CD4-positive, alpha-beta T cell (primary cell): ENCODE measurements at places on chromosomes 7 and 10.
A peak's percentile ranks its signal among the peaks of the same experiment; 100 is the strongest.

DNA sequence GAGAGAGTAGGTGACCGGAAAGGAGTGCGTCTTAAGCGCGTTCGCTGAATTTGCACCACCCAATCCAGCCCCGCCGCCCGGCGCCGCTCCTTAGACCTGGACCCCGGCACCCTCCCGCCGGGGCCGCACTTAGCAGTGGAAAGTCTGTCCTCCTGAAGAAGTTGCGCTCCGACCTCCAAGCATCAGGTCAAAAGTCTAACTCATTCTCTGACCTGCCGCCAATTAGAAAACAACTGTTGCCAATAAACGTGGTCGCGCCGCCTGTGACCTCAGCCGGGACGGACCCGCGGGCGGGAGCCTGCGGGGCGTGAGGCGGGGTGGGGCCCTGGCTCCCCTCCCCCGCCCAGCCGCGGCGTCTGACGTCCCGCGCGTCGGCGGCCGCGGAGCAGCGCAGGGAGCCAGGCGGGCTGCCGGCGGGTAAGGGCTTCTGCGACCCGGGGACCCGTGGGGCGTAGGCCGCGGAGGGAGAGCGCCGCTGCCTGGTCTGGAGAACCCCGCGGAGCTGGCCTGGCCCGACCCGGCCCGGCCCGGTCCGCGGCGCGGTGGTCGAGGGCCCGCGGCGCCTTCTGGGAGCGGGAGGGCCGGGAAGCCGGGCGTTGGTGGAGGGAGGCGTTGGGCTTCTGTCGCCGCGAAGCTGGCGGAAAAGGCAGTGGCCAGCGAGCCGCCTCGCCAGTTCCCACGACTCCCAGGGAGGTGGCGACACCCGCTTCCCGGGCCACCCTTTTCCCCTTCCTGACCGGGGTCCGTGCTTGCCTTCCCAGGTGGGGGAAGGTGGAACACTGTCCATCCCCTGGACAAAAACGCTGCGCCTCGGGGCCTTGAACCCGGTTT is at the start of gene BCAP29:
BCAP29 (plus strand) TSS at position 362 of the 831 bp plus-strand sequence. CDS start 527 bp downstream, outside the sequence.
- DNase-seq = peak; percentile 42

DNA sequence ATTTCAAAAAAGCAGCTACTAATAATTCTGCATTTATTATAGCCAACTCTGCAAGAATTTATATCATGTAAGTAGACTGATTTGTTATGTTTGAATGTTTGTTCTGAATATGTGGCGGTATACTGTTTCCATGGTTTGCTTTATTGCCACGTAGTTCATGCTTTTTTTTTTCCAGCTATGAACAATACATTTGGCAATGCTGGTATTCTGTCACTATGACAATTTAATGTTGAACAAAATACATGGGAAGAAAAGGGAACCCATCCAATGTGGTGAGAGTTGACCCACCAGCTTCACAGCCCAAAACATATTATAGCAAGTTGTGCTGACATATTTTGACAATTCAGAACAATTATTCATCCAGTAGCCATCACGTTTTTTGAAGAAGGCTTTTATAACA is 145.6 kb downstream of the CCDC71L start:
- DNase-seq = no peak

DNA sequence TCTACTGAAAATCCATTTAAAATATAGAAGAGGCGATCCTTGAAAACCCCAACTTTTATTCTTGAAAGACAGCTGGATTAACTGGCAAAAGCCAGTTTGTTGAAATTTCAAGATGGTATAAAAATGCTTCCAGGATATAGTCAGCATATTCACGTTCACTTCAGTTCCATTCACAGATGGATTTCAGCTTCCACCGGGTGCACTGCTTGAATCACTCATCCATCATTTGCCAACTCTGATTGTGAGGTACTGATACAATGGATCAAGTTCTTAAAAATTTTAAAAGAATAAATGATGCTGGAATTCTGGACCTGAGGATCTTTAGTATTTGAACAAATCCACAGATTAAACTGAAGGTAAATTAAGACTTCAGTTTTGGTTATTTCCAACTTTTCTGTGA is 2.4 kb downstream of the PURB start:
- DNase-seq = no peak

- DNase-seq = no peak
Observed at GRCh38 chr7:47725031-47725780, 143.3 kb upstream of the TNS3 start.

GRCh38 chr10:86712317-86712707 is 44.0 kb downstream of the LDB3 start:
- DNase-seq = no peak

DNA sequence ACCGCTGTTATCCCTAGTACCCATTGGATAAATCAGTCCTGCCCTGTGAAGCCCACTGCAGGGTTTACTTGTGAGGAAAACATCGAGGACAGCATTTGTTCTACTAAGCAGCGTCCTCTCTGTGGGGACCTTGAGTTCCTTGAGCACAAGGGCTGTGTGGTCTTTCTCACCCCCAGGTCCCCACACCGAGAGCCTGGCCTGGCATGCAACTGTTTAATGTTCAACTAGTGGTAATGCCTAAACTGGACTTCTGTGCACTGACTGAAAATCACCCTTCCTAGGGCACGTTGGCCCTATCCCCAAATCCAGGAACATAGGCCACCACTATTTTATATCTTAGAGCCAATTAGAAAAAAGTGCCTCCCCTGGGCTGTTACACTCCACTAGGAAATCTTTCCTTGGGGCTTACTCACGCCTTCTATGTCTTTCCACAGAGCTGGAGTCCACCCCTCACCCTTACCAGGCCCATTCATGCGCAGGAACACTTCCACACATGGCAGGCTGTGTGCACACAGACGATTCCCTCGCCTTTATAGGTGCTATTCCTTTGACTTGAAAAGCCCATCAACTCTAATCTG is 1.7 kb upstream of the TMEM213 start:
- DNase-seq = no peak

DNA sequence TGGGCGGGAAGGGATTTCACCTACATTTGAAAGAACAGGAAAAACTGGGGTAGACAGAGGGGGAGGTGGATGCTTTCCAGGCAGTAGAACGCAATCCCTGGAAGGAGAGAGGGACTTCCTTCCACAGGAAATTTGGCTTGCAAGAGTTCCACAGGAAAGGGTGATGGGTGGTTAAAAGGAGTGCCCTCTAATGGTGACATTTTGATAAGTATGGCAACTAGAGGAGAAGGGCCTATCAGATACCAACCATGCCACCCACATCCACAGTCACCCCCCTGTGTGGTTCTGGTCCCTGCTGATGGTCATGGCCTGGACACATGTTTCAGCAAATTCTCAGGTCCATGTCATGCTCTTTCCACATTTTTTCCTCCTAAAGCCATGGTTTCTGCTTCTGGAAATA is 27.1 kb upstream of the COL13A1 start:
- no peak for DNase-seq

- no peak for DNase-seq
Observed at GRCh38 chr10:81882011-81882410, 7.0 kb downstream of the NRG3 start.

DNA sequence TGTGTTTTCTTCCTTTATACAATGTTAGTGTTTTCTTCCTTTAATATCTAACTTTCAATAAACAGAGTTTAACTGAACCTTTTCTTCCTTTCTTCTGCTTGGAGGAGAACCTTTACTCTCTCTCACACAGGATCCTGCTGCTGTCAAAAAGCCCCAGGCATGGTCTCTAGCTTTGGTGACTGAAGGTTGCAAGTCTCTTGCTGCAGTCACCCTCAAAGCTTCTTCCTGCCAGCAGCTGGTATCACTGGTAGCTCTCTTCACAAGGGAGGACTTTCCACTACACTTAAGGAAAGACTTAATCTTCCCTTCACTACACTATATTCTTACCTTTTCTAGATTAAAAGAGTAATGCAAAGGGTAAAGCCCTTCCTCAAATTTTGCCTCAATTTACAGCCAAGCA is 153.4 kb downstream of the SGMS1 start:
- no peak for DNase-seq

DNA sequence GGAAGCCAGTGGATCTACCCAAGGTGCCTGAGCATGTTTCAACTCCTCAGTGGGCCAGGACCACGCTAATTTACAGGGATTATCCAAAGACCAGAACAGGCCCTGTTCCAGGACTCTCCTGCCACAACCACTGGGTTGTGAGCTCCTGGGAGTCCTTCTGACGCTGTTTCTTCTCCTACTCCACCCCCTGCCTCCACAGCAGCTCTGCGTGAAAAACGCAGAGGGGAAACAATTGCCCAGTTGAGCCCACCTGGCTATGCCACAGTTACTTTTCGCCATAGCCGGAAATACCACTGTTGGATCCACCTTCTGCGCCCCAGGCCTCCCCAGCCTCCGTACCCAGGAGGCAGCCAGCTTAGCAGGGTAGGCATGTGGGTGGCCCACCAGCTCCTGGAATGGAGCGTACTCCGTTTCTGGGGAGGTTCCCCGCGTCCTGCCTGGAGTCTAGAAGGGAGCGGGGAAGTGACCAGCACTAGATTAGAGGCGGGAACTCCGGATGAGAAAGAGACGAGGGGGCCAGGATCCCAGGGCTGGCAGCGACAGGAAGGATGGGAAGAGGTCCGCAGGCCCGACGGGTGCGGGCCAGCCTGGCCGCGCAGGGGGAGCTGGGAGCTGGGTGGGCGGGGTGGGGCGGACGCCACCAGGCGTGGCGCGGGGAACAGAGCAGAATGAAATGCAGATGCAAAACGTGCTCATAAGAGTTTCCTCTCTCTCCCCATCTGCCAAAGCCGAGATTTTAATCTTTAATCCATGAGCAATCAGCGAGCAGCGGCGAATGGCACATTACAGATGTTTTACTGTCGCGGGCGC is 32.1 kb upstream of the PAX2 start:
- no peak for DNase-seq

DNA sequence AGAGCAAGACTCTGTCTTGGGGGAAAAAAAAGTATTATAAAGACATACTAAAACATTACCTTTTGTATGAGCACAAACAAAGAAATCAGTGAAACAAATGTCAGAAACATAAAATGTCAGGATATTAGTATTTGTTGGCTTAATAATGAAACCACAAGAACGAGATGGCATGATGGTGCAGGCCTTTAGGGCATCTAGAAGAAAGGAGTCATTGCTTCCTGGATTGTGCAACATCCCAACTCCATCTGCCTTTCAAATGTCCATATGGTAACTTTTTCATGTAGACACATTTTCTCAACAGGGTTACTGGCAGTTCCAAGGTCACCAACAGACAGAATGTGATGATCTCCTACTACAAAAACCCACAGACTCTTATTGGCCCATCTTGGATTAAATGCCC is 96.6 kb downstream of the ZNF248 start:
- DNase-seq = no peak

GRCh38 chr10:1156921-1157614 is 100.9 kb downstream of the WDR37 start:
- DNase-seq = no peak

DNA sequence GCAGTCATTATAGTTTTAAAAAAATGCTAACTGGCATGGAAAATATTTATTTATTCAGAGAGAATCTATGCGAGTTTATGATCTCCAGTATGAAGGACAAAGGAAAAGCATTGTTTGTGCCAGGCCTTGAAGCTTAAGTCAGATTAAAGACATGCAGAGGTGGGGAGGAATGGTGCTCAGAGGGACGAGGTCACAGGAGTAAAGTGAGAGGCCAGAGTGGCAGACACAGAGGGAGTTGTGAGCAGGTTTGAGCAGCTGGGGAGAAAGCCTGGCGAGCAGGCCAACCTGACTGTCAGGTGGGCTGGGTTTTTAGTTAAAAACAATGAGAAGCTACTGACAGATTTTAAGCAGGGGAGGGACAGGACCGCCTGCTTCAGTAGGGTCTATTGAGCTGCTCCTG is 6.8 kb upstream of the CCNY start:
- DNase-seq = no peak

DNA sequence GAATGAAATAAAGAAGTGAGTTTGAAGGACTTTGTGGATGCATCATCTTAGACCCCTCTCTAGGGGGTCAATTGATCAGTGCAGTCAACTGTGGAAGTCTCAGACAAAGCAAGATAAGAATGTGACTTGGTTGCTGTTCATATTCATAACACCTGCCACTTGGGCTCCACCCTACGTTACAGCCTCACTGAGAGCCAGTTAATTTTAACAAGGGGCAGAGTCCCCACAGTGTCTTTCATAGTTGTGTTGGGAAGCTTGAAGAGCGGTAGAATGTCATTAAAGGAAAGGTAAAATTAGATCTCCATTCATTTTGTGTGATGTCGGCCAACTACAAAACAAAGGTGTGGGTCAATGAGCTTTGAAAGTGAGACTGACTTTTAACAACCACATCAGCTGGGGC is 442.1 kb upstream of the C7orf33 start:
- no peak for DNase-seq

DNA sequence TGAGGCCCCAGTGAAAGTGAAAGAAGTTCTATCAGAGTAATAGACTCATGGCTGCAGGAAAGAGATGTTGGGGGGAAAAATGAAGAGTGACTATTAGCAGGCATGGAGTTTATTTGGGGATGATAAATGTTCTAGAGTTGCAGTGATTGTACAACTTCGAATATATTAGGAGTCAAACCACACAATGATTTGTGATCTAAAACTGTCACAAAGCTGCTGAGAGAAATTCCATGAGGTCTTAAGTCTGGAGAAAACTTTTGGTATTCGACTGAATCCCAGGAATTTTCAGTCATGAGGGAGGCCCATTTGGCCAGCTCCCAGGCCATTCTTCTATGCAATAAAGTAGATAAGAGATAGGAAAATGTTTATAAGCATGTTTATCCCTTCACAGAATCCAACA is 55.9 kb upstream of the UNC5B start:
- no peak for DNase-seq

DNA sequence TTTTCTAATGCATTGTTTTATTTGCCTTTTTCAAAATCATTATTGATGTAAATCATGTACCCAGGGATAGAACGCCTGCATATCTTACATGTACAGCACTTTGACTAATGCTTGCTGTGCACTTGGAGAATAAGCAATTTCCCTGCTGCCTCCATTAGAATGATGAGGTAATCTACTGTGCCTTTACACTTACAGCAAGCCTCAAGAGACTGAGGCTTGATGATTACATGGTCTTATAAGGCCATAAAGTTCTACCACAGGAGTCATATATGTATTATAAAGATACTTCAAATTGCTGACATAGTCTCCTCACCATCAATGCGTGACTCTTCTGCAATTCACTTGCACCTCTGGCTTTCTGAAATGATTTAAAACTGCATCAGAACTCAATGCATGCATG is 328.6 kb upstream of the HGF start:
- no peak for DNase-seq

GRCh38 chr7:55005241-55005851 is 13.5 kb upstream of the EGFR start:
- DNase-seq = no peak

DNA sequence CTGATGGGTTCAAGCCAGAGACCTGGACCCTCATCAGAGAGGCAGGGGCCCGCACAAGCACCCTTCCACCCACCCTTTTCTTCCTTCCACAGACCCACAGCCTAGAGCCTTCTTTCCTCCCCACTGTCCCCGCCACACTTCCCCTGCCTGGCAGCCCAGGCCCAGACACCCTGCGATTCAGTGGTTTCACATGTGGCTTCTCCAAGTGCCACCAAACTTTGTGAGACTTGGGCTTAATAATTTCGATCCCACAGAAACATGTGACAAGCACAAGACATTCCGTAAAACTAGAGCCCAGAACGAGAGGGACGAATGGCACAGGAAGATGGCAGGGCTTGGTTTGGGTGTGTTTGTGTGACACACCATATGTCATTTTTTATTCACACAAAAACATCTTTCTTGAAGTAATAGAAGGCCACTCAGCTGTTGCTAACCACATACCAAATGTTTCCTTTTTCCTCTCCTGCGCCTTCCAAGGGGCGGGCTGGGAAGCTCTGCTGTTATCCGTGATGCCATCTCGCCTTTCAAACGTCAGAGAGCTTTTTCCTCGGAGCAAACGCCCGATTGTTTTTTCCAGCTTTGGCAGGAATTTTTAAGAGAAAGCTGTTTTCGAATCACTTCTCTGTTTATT is 162.9 kb downstream of the GRK5 start:
- no peak for DNase-seq

- DNase-seq = no peak
Observed at GRCh38 chr7:54615537-54615936, 73.4 kb downstream of the VSTM2A start.
